ENCODE measurements at places on chromosomes 4 and X.

DNA sequence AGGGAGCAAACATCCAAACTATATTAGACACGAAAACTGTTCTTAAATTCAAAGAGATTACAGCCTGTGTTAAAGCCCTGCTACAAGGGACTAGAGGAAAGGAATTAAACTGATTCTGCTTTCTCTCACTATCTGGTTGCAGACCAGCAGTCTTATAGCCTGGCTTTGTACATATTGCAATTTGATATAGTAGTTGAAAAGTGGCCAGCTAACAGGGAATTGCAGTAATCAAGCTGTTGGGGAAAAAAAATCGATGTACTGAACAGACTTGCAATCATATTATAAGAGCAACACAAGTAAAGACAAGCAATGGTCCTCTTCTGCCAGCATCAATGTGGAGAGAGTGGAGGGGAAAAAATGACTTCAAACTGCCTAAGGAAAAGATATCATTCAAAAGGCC lies 364.4 kb upstream of the EPHA5 start:
- DNase-seq: no peak

DNA sequence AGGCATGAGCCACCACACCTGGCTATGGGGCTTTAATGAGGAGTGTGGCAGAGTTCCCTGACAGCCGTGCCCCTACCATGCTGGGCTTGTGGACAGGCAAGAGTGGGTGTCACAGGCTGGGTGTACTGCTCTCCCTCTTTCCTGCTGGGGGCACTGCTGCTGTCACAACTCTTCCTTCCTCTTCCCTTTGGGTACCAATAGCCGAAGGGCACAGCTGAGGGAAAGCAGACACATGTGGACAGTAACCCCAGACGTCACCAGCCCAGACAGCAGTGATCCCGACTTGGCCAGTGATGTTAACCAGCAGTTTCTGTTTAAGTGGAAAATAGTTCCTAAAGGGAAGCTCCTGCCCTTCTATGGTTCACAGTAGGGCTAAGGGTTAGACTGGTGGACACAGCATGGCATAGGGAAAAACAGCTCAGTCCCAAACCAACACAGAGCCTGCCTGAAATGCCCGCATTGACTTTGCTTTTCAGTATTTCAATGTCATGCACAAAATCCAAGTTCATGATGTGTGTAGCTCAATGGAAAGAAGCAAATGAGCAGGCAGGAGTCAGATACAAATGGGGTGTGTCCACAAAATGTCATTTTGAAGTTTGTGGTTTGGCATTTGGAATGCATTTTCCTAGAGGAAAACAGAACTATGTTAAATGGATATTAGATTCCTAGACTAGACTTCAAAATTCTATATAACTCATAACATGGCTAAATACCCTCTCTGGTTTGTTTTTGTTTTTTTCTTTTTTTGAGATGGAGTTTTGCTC lies 24.9 kb upstream of the DDX3X start:
- DNase-seq: no peak

DNA sequence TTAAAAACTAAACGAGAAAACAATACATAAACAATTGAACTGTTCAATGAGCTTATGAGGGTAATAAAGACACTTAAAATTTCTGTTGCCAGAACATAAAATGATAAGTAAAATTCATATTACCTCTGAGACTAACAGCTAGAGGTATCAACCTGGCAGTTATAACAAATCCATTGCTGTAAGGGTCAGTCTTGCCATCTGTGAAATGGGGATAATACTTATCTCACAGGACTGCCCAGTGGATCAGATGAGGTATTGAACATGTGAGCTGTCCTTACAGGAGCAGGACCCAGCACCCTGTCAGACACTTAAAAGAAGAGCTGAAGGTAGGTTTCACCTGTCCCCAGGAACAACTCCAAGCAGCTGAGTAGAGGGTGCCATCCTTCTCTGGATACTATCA lies 2.5 kb downstream of the TCEAL3 start:
- no peak for DNase-seq

GRCh38 chr4:16732741-16733140 lies 165.7 kb downstream of the LDB2 start:
- no peak for DNase-seq

DNA sequence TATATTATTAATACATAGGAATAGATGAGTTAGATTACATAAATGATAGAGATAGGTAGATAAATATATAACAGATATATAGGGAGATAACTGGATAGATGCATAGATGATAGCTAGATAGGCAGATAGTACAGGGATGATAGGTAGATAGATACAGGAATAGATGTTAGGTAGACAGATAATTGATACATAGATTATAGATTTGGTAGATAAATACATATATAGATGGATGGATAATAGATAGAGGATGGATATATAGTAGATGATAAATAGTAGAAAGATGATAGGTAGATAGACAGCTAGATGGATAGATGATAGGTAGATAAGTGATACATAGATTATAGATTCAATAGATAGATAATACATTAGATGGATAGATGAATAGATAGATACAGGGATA lies 283.6 kb downstream of the SHOX start:
- DNase-seq: no peak

DNA sequence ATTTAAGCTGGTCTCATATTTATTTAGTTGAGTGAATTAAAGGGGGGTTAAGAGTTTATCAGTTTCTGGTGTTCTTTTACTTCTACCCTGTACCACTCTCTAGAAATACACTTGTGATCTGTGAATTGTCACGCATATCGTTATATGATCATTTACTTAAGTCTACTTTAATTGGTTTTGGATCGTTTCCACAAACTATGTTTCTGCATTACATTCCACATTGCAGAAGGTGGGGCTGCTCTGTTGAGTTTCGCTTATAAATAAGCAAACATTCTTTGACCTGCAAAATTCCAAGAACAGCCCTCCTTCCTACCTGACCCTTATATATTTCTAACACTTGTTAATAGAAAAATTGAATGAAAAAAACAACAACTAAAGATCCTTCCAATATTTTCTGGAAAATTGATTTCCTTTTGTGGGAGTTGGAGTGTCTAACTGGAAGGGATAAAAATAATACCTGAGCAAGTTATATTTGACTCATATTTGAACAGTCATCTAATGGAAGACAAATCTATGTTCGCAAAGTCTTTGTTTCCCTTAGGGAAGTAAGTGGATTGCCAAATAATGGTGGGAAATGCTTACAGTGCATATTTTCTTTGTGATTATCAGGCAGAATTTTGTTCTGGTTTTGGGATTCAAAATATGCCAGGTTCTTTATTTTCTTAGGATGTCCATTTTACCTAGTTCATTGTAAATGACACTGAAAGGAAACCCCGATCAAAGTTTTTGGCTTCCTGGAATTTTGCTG lies 152.7 kb downstream of the RELL1 start:
- DNase-seq: peak; percentile 73

GRCh38 chr4:1166509-1167243 lies 5.7 kb downstream of the SPON2 start:
- no peak for DNase-seq

- no peak for DNase-seq
Observed at GRCh38 chrX:22325096-22325495, 52.4 kb downstream of the CBLL2 start.

GRCh38 chr4:125546272-125546671 lies 231.5 kb downstream of the FAT4 start:
- DNase-seq: no peak

DNA sequence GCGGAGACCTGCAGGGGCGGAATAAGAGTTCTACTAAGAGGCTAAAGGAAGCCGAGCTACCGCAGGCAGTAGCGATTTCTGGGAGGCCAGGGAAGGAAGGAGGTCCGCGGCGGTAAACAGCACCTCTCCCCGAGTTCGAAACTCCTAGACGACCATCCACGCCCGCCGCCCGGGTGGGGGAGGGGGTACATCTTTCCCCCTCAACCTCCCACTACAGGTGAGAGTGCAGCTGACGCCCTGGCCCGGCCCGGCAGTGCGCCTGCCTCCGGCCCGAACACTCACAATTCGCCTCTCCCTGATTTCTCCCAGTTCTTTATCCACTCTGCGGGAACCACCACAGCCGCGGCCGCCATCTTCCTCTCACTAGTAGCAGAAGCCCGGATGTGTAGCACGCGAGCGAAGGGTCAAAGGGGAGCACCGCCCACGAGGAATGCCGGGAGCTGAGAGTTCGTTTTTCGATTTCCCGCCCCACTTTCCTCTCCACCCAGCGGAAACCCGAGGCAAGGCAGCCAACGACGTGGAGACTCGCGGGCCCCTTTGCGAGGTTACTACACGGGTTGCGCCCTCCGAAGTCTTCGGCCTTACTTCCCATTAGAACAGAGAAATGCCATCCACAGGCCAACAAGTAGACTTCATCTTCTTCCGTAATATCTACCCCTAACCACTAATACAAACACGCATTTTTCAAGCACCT lies at the start of gene THOC2:
TSS of gene THOC2 (minus strand) at position 383 of the 694 bp plus-strand sequence. CDS start at position 353, 30 bp downstream.
- DNase-seq: peak; percentile 90

DNA sequence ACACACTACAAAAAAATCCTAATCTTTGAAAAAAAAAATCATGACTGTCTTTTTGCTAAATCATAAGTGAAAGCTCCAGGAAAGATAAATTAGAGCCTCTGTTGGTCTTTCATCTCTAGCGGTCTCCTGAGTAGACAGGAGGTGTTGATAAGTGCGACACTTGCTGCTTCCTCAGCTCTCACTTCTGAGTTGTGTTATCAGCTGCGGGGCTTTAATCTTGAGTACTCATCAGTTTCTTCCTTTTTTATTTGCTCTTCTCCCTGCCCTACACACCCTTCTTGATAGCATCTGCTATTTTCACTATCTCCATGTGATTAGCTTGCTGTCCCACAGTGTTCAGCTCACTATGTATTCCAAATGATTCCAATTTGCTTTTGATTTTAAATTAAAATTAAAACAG lies 1449.2 kb downstream of the C4orf33 start:
- DNase-seq: no peak

- no peak for DNase-seq
Observed at GRCh38 chr4:13261486-13262257, 222.5 kb downstream of the RAB28 start.

DNA sequence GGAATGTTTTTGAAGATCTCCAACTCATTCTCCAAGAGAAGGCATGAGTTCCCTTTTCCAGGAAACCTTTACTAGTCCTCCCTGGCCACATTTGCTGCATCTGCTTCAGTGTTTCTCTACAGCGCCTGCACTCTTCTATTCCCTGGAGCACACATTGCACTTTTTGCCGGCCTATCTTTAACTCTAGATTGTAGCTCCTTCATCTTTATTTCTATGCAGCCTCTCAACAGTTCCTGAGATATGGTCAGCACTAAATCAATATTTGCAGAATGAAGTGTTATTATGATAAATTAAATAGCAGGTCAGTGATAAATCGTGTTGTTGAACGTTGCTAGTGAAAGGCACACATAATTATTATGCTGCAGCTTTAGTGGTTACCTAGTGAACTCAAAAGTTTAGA lies 88.3 kb downstream of the VCX3A start:
- no peak for DNase-seq

- no peak for DNase-seq
Observed at GRCh38 chr4:17636341-17636695, 21.9 kb downstream of the MED28 start.

- no peak for DNase-seq
Observed at GRCh38 chr4:61657016-61657415, 456.9 kb downstream of the ADGRL3 start.

- DNase-seq: no peak
Observed at GRCh38 chr4:56080384-56080783, 131.6 kb downstream of the CEP135 start.

GRCh38 chr4:141905751-141906150 lies 269.4 kb downstream of the IL15 start:
- DNase-seq: no peak

DNA sequence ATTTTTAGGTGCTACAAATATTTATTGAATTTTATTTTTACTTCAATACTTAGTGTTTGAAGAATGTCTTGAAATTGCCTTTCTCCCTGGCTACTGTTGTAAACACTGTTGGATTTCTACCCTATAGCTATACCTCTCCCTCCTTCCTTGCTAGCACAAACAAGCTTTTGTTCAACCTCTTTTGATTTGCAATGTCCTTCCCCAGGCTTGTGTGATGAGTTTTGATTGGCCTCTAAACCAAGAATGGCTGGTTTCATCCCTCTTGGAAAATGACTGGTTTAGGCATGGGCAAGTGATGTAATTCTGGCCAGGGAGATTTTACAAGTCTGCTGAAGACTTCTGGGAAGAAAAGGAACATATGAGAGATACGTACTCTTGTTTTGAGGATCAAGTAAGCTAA lies 25.3 kb upstream of the SLITRK2 start:
- no peak for DNase-seq

DNA sequence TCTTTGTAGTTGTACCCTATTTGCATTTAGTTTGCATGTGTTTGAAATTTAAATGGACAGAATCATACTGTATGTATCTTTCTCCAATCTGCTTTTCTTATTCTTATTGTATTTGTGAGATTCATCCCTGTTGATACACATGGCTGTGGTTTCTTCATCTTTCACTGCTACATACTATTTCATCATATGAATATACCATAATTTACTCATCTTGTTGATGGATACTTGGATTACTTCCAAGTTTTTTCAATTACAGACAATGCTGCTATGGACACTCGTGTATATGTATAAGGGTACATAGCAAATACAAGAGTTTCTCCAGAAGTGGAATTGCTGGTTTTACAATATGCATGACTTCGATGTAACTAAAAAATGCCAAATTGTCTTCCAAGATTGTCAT lies 11.8 kb upstream of the KLHL8 start:
- DNase-seq: no peak

- DNase-seq: peak; percentile 83
Observed at GRCh38 chr4:69823481-69824186, 36.3 kb downstream of the SULT1E1 start.

DNA sequence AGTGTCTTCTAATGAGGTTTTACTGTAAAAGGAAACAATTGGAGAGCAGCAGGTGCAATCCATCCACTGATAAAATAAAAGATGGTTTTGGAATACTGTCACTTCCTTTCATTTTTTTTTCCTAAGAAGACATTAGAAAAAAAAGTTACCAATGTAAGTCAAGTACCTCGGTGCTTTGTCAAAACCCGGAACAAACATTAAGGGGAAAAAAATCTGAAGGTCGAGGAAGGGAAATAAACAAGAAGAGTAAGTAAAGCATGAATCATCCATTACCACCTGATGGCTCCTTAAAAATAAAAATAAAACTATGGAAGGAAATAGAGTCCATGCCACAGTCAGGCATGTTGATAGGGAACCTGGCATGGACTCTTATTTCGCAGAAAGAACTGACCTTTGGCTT lies 15.3 kb upstream of the XPNPEP2 start:
- no peak for DNase-seq

Data from HT-29 (cell line).